ENCODE measurements at places on chromosomes 5 and 9.

GRCh38 chr5:74432216-74432615 lies 208.3 kb downstream of the ENC1 start:
- DNase-seq, result peak; percentile 29

DNA sequence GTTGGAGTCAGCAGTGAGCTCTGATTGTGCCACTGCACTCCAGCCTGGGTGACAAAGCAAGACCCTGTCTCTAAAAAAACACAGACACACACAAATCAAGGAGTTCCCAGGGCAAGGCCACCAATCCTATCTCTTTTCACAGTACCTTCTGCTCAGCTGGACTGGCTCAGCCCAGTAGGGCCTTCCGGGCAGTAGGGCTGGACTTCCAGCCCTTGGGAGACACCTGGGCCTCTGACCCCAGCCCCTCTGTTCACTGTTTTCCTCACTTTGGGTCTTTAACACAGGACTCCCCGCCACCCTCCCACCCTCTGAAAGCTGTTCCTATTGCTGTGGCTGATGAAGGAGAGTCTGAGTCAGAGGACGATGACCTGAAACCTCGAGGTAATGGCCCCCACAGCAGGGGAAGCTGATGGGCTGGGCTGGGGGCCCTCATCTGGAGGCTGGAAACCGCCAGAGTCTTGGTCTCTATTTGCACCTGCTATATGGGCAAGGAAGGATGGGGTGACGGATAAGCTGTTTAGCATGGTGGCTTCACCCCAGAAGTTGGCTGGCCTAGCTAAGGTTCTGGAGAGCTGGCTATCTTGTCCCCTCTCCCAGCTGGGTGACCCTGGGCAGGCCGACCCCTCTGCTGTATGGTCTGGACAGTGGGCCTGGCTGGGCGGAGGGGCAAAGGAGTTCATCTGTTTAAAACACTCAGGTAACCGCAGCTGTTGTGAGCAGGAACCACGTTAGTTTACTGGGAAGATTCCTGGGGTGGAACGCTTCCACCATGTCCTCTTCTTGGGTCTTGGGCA lies 25.6 kb downstream of the USP20 start:
- DNase-seq, result no peak

DNA sequence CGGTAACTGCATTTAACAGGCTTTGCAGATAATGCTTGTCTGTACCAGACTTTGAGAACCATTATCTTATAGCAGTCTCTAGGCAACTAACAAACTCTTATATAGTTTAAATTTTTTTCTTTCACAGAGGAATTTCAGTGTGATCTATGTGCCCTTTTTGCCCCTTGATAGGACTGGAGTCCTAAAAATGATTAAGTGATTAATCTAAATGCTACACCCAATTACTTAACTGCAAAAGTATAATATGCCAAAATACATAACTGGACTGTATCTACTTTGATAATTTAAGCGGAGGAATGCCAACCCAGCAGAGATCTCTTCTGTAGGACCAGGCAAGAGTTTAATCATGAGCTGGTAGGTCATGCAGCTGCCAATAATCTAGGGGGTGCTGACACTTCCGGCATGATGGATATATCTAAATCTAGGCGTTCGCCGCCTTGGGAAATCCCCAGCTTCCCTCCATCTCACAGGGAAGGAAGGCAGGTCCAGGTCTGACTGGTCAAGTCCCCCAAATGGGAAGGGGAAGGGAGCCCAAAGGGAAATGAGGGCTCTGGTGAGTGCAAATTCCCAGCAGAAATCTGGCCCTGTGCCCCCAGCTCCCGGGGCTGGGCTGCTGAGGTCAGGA lies 205.6 kb downstream of the GAPVD1 start:
- DNase-seq, result no peak

- peak; percentile 26 for DNase-seq
These were observed 18.5 kb downstream of the DDX31 start for GRCh38 chr9:132651259-132651658.

- no peak for DNase-seq
These were observed 40.3 kb upstream of the GNE start for GRCh38 chr9:36298566-36298965.

DNA sequence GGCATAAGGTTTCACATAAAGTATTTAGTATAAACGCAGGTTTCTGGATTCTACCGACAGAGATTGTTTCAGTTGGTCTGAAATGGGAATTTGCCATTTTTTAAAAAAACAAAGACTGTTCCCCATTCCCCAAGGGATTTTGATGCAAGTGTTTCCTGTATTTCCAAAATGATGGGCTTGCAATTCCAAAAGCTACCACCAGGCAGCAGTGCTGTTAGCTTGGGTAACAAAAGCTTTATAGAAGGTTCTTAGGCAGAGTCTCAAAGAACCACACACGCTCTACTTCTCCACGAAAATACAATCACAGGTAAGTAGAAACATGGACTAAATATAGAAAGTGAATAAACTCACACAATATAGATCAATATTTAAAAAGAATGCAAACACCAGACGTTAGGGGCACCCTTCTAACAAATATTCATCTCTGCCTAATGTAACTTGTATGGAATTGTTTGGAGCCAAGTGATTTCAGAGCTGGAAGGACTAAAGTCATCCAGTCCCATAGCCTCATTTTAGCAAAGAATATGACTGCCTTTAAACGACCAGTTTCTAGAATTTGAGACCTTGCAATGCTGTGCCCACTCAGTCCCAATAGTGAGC lies 154.3 kb downstream of the SPOCK1 start:
- peak; percentile 42 for DNase-seq

DNA sequence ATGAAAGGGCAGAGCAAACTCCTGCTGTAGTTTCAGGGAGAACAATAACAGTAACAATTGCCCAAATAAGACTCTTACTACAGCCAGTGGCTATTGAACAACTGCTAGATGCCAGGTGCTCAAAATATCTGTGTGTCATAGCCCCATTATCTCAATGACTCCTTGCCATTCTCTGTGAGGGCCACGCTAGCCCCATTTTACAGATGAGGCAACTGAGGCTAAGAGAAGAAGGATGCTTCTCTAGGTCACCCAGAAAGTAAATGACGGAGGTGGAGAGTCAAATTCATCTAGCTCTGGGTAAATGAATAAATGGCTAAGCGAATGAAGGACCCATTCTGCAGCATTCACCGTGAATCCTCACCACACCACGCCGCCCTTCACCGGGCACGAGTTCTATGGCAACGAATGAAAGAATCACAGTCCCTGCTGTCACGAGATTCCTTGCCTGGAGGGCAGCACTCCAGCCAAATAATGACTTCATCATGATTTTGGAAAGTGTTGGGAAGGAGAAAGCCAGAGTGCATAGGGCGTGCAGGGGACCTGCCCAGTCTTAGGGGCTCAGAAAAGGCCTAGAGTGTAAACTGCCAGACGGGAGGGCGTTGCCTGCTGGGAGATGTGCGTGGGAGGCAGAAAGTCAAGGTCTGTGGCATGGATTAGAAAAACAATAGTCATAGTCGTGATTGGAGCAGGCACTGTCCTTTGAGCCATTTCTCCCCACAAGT lies 147.2 kb downstream of the C9orf50 start:
- no peak for DNase-seq

DNA sequence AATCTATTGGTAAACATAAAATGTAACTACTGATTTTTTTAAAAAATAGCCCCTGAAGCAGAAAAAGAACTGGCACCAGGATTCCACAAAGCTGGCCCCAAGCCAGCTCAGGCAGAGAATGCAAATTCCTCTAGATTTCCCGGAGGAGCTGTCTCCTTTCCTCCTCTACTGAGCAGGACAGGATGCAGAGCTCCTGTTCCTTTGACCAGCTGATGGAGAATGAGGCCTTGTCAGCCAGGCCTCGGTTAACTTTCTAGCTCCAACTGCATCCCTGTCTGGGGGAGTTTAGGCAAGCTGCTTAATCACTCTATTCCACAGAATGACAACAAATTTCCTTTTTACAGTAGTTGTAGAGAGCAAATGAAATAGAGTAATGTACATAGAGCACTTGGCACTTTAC lies 155.5 kb downstream of the GNAQ start:
- DNase-seq, result no peak

- peak; percentile 1 for DNase-seq
These were observed 285.9 kb downstream of the KIF4B start for GRCh38 chr5:155299386-155300005.

GRCh38 chr5:93359296-93359959 lies 221.6 kb downstream of the NR2F1-AS1 start:
- no peak for DNase-seq

DNA sequence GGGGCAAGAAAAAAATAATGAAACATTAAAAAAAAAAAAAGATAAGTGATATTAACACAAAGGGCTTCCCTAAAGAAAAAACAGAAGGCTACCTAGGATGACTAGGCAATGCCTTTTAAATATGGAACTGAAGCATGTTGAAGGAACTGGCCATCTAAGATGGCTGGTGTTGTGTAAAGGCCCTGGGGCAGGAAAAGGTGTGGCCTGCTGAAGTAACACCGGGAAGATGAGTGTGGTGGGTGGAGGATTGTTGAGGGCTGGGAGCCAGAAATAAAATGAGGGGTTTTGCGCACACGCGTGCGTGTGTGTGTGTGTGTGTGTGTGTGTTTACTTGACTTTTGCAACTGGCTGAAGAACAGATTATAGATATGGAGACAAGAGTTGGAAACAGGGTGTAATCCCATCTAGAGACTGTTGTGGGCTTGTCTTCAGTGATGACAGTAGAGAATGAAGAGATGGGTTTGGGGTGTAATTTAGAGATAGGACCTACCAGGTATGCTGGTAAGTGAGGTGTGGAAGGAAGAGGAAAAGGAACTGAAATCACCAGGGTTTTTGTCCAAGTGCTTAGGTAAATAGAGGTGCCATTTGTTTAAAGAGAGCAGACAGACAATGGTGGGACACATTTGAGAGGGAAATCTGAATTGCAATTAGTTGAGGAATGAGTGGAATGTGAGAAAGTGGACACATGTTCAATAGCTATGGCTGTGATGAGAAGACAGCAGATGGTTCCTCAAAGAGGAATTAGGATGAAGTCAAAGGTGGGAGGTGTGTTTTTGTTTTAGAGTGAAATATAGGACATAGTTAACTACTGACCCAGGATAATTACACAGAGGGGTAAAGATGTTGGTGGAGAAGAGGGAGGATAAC lies 33.9 kb downstream of the RAD23B start:
- no peak for DNase-seq

GRCh38 chr5:176540956-176541337 lies 3.7 kb upstream of the RNF44 start:
- no peak for DNase-seq

DNA sequence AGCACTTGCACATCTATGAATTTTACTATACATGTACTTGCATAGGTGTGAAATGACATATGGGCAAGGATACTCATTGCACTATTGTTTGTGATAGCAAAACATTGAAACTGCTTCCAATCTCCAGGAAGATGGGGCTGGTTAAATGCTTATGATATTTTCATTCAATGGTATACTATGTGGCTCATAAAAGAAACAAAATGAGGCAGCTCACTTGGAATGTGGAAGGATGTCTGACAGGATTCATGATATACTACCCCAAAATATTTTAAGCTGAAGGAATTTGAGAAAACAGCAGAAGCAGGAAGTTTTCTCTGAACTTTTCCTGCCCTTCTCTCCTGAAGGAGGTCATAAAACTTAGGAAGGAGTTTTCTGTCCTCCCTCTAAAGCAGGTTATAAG lies 99.6 kb upstream of the CAST start:
- no peak for DNase-seq

DNA sequence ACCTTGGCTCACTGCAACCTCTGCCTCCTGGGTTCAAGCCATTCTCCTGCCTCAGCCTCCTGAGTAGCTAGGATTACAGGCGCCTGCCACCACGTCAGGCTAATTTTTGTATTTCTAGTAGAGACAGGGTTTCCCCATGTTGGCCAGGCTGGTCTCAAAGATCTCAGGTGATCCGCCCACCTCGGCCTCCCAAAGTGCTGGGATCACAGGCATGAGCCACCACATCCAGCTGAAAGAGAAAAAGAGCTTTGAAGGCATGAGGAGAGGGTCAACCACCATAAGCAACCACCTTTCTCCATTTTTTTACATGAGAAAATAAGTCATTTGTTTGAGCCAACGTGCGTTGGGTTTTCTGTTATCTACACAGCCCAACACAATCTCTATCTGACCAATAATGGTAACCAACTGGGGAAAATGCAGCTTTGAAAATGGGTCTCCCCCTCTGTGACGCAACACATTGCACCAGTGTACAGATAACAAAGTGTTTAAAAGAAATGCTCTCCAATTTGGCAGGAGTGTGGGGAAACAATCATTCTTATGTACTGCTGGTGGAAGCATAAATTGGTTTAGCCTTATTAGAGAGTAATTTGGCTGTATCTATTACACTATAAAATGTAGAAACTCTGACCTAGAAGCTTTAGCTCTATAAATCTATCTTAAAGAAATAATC lies 45.8 kb upstream of the ZBTB43 start:
- DNase-seq, result no peak

DNA sequence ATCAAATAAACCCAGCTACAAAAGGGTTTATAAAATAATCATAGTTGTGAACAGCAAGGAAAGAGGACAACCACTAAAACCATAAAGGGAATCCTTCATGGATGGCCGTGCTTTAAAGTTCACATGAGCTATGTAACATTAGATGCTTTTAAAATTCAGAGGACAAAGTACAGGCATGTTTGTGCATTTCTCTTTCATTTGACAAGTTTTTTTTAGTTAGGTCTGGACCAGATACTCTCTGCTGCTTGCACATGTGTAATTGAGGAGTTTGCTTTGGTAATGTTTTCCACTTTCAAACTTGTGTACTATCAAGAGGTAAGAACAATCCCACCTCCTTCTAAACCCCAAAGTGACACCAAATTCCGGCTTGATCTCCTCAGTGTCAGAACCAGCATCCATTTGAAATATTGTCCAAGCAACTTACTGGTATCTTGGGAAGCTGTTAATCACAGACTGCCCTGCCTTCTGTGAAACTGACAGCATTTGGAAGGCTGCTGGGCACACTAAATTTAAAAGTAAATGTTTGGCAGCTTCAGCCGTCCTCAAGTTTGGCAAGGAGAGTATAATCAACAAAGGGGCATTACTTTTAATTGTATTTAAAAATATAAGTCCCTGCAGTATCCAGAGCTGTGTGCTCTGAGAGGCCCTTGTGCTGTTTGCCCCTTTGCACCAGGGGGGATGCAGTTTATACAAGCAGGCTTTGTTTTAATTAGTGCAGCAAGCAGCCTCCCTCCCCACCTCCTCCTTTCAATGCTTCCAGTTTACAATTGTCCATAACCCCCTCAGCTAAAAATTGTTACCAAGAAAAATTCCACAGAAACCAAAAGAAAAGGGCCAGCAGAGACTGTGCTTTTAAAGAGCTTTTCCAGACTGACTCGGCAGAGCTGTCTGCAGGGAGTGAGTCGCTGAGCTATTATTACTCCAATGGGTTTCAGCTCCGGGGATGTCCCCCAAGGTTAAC lies 328.3 kb upstream of the MPDZ start:
- no peak for DNase-seq

GRCh38 chr9:88420227-88420626 lies 32.0 kb downstream of the SPIN1 start:
- no peak for DNase-seq

GRCh38 chr5:139950436-139950835 lies 92.7 kb downstream of the NRG2 start:
- no peak for DNase-seq

GRCh38 chr9:88810826-88811225 lies 180.4 kb upstream of the S1PR3 start:
- no peak for DNase-seq

DNA sequence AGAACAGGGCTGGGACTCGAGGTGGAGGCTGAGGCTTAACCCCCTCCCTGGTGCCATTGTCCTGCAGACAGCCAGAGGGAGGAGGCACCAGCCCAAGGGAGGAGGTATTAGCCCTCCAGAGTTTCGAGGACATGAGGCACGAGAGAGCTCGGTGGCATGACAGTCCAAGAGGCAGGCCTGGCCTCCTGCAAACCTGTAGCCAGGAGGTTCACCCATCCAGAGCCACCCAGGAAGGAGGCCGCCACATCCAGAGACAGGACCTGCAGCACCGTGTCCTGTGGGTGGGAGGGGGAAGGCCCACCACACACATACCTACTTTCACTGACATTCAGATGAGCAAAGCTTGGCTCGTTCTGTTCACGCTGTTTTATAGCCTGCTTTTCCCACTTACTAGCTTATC lies 75.2 kb upstream of the ADAMTS2 start:
- no peak for DNase-seq
